ENCODE measurements at places on chromosomes 5 and 9. TPM values are rescaled to one million over a fixed set of nuclear protein-coding genes. Genes with fewer than 3 reads are reported as not detected.

The SPATA31A7 gene
- total RNA-seq = not detected

The IRGM gene
- not detected for total RNA-seq

The POLK gene
- 18.9 TPM for total RNA-seq

The NR2F1-AS1 gene
- total RNA-seq = 1.3 TPM

The DNAI1 gene
- total RNA-seq = 0.19 TPM

The CCL19 gene
- total RNA-seq = not detected

The TMC1 gene
- total RNA-seq = not detected

The SRP19 gene
- total RNA-seq = 44.5 TPM

The GKAP1 gene
- total RNA-seq = 34.7 TPM

The GHR gene
- 60.3 TPM for total RNA-seq

The TUT7 gene
- 20.5 TPM for total RNA-seq

The LCN15 gene
- total RNA-seq = not detected

The KCNV2 gene
- not detected for total RNA-seq

The CDC20B gene
- not detected for total RNA-seq

The TUSC1 gene
- total RNA-seq = 8.3 TPM

The SLCO6A1 gene
- not detected for total RNA-seq

The ARPC5L gene
- 32.3 TPM for total RNA-seq

The PCDHGB7 gene
- total RNA-seq = 5.9 TPM

The CARD6 gene
- 4.1 TPM for total RNA-seq

The CMYA5 gene
- 1,434 TPM for total RNA-seq

The C9orf72 gene
- 19.8 TPM for total RNA-seq

The PTPRD gene
- total RNA-seq = 0.66 TPM

The CDH10 gene
- total RNA-seq = not detected

The PCDHA1 gene
- total RNA-seq = 0.10 TPM

The WNT8A gene
- total RNA-seq = not detected

The GPR150 gene
- total RNA-seq = 0.29 TPM

The TAF11L10 gene
- not detected for total RNA-seq

The TMEM215 gene
- total RNA-seq = not detected

The PCDHA9 gene
- not detected for total RNA-seq

The CDKN2A gene
- total RNA-seq = 0.32 TPM

The ATG12 gene
- 32.8 TPM for total RNA-seq

The GABRA1 gene
- total RNA-seq = not detected

The SPAG8 gene
- 0.95 TPM for total RNA-seq

The C5orf22 gene
- total RNA-seq = 32.4 TPM

The HMCN2 gene
- 7.7 TPM for total RNA-seq

The DOLK gene
- 5.6 TPM for total RNA-seq

The SCGB3A2 gene
- not detected for total RNA-seq

The FYB1 gene
- 1.3 TPM for total RNA-seq

The ZNG1C gene
- total RNA-seq = 15.7 TPM

The KIF20A gene
- 0.17 TPM for total RNA-seq

The ADAMTS6 gene
- total RNA-seq = 0.34 TPM

The EQTN gene
- not detected for total RNA-seq

The FAM163B gene
- not detected for total RNA-seq

The IL4 gene
- not detected for total RNA-seq

The PCDH12 gene
- total RNA-seq = 6.0 TPM

The TAF11L5 gene
- total RNA-seq = not detected

The KIF4B gene
- total RNA-seq = not detected

The TAF9 gene
- total RNA-seq = 38.8 TPM

The TICAM2 gene
- 4.9 TPM for total RNA-seq

The PTGER4 gene
- 8.3 TPM for total RNA-seq

The RAB3C gene
- 0.62 TPM for total RNA-seq
